ENCODE measurements at places on chromosomes 6 and 20.

GRCh38 chr6:35082046-35082732, 59.0 kb downstream of the TCP11 start:
- no peak for DNase-seq

DNA sequence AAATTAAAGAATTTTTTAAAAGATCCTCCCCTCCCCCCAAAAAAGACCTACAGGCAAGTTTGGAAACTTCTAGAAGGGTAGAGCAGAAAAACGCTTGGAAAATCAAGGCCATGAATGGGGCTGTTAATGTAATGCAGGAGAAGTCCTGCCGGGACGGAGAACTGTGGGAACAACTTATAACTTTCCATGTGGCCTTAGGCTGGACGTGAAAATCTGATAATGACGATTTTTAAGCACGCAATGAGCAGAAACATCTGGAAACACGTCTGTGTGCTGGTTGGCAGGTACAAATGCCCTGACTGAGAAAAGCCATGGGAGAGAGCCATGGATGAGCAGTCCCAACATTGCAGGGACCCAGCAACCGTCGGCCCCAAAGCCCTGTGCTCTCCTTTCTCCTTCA, 198.7 kb upstream of the RREB1 start:
- DNase-seq = no peak

DNA sequence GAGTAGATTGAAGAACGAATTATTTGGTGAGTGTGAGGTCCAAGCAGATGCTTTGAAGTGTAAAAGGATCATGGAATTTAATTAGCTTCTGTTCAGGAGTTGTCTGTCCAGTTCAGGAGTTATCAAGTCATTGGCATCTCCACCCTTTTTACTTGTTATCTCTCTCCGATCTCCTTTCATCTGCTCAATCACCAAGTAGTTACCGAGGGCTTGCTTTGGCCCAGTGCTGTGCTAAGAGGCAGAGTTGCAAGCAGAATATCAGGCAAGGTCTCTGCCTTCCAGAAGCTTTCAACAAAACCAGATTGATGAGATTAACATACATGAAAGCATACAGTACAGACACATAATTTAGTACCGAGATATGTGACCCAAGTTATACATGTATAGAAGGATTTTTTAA, 10.2 kb upstream of the TNFRSF21 start:
- no peak for DNase-seq

DNA sequence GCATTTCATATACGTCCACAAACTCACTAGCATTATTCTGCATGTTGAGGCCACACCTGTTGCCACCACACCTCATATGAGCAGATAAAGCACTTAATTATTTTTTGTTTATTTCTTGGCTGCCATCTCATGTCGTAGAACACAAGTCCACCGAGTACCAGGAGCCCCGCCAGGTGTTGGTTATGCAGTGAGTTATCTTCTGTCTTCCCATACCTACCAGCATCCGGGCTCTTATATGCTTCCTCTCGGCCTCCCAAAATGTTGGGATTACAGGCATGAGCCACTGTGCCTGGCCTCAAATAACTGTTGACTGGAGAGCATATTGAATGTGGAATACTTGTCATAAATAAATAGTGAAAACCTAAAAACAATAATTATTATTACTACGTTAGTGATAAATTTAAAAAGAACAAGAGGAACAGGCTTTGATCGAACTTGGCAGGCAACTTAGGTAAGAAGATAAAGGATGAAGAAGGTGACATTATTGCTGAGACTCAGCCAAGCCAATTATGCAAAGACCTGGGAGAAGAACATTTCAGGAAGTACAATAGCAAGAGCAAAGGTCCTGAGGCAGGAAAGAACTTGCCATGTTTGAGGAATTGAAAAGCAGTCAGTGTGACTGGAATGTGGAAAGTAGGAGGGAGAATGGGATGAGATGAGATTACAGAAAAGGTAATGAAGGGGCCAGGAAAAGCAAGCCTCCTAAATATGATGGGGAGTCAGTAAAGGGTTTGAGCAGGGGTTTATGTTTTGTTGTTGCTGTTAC, 12.6 kb upstream of the SLC23A2 start:
- no peak for DNase-seq

- DNase-seq = no peak
These were observed 17.9 kb upstream of the MOCS1 start for GRCh38 chr6:39952167-39952566.

- no peak for DNase-seq
These were observed 102.9 kb downstream of the AIG1 start for GRCh38 chr6:143163621-143164020.

DNA sequence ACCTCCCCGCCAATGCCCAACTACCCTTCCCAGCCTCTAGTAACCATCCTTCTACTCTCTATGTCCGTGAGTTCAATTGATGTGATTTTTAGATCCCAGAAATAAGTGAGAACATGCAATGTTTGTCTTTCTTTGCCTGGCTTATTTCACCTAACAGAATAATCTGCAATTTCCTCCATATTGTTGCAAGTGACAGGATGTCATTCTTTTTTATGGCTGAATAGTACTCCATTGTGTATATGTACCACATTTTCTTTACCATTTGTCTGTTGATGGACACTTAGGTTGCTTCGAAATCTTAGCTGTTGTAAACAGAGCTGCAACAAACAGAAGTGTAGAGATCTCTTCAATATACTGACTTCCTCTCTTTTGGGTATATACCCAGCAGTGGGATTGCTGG, 65.0 kb downstream of the RNF217 start:
- no peak for DNase-seq

DNA sequence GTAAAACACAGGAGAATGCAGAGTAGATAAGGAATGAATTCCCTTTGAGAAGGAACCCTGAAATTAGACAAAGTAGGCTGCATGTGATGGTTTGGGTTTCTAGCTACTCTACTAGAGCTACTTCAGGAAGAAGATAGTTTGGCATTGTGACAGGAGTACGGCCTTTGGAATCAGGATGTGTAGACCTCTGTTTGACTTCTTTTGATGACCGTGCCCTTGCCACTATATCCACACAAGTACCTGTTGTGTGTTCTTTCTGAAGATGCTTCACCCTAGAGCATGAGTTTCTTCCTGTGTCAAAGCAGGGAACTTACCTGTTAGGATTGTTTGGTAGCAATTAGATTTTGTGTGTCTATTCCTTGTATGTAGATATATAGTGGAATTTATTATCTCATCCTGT, 41.7 kb downstream of the CD2AP start:
- no peak for DNase-seq

- no peak for DNase-seq
These were observed 179.3 kb upstream of the DTNBP1 start for GRCh38 chr6:15841937-15842726.

GRCh38 chr6:37884548-37884947, 65.0 kb downstream of the ZFAND3 start:
- DNase-seq = no peak

GRCh38 chr6:132715204-132715603, 1.3 kb upstream of the VNN1 start:
- no peak for DNase-seq

DNA sequence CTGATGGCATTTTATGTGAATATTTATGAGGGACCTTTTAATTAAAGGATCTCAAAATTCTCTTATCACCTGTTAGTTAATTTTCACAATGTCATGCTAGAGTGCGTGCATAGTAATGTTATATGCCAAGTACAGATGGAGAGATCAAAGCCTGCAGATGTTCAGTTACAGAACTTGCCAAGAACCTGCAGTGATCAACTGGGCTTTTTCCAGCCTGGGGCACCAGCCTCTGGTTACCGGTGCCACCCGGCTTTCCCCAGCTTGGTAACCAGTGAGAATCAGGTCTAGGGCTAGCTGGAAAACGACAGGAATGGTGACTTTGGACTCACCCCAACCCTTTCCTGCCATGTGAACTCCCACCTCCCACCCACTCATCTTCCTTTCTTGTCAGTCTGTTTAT, 91.8 kb downstream of the CAP2 start:
- no peak for DNase-seq

- no peak for DNase-seq
These were observed 168.9 kb downstream of the ZMYND8 start for GRCh38 chr20:47187450-47188195.

GRCh38 chr6:36954262-36954931, at the start of gene PI16:
Gene PI16 (plus strand): TSS chr6:36954738. CDS start chr6:36954761, 23 bp downstream.
- DNase-seq = peak; percentile 31

DNA sequence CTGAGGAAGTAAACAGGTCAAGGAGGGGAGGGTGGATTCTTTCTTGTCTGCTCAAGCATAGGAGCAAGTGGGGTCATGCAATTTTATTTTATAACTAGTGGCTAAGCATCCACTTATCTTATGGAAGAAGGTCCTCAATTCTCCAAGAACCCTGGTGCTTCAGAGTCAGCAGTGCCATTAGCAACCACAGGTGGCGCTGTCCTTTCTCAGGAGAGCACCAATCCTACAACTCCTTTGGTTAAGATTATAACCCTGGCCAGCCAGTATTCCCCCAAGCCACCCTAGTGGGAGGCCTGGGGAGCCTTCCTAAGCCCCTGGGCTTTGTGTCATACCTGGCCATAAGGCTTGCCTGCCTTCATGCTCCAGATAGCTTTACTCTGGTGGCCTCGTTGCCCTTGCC, 60.7 kb downstream of the PCSK2 start:
- no peak for DNase-seq

DNA sequence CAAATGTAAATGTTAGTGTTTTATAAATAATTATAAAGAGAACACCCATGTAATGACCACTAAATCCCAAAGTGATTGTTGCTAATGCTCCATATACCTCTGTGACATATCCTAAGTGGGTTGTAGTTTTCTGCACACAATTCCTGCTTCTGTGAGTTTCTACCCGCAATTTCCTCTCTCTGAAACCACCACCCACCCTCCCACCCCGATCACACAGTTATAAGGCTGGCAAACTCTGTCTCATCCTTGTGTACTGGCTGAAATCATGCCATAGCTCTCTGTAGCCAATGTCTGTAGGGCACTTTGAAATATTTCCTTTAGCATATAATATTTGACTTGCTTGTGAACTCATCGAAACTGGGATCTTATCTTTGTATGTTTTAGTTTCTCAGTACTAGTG, 236.6 kb downstream of the PLCB1 start:
- DNase-seq = no peak

DNA sequence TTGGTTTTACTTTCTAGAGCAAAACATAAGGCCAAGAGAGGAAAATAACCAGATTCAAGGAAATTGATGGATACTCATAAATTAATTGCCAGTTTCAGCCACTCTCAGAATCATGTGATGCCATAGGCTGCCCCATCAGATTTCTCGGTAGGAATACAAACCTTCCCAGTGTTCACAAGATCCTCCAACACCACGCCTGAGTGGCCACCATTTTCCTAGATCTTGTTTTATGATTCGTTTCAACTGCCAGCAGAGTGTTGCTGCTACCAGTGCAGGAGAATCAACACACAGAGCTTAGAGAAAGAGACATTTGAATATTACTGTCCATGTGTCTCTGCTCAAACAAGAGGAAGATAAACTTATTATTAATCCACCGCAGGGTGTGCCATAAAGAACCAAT, 434.2 kb upstream of the CDH4 start:
- DNase-seq = no peak

- no peak for DNase-seq
These were observed 503.6 kb downstream of the PTPRT start for GRCh38 chr20:42686057-42686456.

- no peak for DNase-seq
These were observed 14.6 kb downstream of the CCM2L start for GRCh38 chr20:32024683-32025295.

GRCh38 chr6:150406948-150407347, 38.1 kb downstream of the IYD start:
- DNase-seq = no peak

GRCh38 chr20:18215566-18215965, 72.8 kb upstream of the ZNF133 start:
- no peak for DNase-seq

GRCh38 chr20:3786665-3787323, at the start of gene CENPB:
Gene CENPB (minus strand): TSS chr20:3786740. CDS start chr20:3786483, 257 bp downstream.
- DNase-seq = peak; percentile 91

- DNase-seq = peak; percentile 45
These were observed 21.9 kb downstream of the ECT2L start for GRCh38 chr6:138817799-138818198.

DNA sequence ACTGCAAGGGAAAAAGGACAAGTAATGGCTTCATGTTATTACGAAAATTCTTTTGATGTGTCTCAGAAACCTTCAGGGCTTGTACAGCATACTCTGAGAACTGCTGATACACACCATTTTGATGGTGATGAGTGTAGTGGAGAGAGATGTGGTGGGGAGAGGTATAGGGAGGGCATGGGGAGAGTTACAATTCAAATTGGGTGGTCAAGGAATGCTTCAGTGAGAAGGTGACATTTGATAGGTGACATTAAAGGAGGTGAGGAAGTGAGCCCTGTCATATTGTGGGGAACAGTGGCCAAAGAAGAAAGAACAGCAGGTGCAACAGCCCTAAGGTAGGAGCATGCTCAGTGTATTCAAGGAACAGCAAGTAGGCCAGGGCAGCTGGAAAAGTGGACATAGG, 318.9 kb downstream of the CLIC5 start:
- no peak for DNase-seq

GRCh38 chr6:144568241-144568640, 283.1 kb downstream of the UTRN start:
- DNase-seq = no peak

GRCh38 chr6:83952830-83953229, 80.7 kb upstream of the MRAP2 start:
- no peak for DNase-seq

DNA sequence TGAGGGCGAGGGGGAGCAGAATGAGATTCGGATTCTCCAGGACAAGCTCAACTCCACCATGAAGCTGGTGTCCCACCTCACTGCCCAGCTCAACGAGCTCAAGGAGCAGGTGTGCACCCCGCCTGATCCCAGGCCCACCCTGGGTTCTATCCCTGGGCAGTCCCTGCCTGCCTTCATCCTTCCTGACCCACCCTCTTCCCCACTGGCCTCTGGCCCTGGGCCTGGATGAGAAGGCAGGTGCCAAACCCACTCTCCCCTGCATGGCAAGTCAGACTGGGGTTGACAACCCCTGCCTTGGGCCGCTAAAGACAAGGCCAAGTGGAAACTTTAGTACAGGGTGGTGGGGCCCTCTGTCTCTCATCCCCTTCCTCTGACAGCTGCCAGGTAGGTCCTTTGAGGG, 16.5 kb downstream of the UQCC2 start:
- DNase-seq = no peak

GRCh38 chr6:6880745-6881437, 226.9 kb upstream of the RREB1 start:
- DNase-seq = no peak

- no peak for DNase-seq
These were observed 180.0 kb downstream of the KIF16B start for GRCh38 chr20:16393297-16393696.

GRCh38 chr6:12957321-12958051, 240.9 kb downstream of the PHACTR1 start:
- DNase-seq = peak; percentile 5

DNA sequence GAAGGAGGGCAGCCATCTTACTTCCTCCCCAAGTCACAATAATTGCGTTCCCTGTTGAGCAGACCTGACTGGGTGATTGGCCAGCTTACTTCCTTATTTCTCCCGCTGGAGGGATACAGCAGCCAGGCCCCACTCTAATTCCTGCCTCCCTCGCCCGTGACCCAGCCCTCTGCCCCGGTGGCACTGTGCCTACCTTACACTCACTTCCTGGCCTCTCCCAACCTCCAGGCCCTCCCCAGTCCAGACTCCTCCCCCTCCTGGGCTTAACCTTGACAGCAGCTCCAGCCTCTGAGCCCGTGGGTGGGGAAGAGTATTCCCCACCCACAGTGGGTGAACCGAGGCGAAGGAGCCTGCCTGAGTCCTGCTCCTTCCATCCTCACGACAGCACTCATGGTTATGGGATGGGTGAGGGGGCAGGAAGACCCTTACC, 3.0 kb downstream of the BAK1 start:
- no peak for DNase-seq

- no peak for DNase-seq
These were observed 378 bp upstream of the LAMA2 start for GRCh38 chr6:128882560-128882959.

- no peak for DNase-seq
These were observed 213.9 kb downstream of the PREX1 start for GRCh38 chr20:48613926-48614325.
